HL-60 (cell line): ENCODE measurements at places on chromosomes 13 and 19.
A peak's percentile ranks its signal among the peaks of the same experiment; 100 is the strongest.

DNA sequence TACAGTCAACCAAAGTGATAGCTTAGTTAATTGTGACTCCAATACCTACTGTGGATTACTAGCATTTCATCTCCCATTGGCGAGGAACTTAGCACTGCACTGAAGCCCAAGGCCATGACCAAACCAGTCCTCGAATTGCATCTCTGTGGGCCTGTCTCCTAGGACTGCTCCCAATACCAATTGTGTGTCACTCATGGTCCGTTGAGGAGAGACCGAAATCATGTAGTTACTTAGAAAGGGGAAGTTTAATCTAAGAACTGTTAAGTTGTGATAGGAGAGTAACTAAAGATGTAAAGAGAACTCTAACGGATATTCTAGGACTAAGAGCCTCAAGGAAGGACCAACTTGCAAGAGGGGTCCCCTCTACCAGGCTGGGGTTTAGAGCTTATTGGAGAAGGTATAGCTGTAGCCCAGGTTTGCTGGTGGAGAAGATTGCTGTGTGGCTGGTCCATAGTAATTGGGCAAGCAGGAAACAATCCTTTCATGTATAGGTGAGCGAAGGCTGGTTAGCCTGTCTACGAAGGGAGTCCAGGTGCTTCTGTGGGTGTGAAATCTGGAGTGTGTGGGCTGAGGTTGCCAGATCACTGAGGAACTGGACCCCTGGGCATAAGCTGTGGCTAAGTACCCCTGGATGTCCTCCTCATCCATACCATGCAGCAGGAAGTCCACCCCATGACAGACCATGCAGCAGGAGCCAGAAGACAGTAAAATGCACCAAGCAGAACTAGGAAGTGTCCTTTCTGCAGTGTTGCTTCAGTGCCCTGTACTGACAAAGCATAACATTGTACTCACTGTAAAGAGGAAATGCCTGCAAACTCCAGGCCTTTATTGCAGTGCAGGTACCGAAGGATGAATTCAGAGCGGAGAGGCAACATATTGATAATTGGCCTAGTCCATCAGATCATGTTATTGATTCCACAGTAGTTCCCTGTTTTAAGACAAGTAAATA is 30.8 kb downstream of the DNAJC3 start:
- DNase-seq = peak; percentile 88

GRCh38 chr19:49450405-49450804 is 1.2 kb downstream of the PIH1D1 start:
- DNase-seq = no peak

GRCh38 chr19:570937-571565 is 1.3 kb upstream of the BSG start:
- DNase-seq = peak; percentile 87

GRCh38 chr13:45092663-45093062 is 27.6 kb upstream of the GTF2F2 start:
- no peak for DNase-seq

DNA sequence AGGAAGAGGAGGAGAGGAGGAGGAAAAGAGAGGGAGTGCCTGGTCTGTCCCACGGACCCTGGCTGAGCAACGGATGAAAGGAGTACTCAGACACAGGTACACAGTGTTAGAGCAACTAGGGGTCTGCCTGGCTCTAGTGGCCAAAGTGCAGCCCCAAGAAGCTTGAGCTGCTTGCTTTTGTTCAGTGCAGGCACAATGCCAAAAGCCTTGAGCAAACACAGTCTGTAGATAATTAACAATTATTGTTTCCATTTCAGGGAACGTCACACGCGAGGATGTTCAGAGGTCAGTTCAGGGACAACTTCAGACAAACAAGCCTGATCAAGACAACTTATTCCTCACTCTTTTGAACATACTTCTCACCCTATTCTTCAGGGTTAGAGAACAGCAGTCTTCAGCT is 32.2 kb upstream of the ZNF726 start:
- no peak for DNase-seq

GRCh38 chr13:112815871-112816270 is 126.0 kb downstream of the ATP11A start:
- no peak for DNase-seq

DNA sequence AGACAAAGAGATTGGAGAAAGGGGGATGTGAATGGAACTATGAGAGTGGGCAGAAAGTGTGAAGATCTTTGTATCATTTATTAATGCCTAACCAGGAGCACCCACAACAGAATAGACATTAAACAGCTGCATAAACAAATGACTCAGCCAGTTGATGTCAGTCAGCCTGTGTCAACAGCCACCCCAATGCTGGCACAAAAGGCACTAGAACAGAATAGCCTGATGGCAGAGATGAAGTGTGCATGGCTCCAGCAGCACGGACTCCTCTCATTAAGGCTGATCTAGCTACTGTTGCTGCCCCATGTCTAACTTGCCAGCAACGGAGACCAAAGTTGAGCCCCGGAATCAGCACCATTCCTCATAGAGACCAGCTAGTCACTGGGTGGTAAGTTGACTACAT is 7.8 kb downstream of the CPB2 start:
- DNase-seq = no peak

DNA sequence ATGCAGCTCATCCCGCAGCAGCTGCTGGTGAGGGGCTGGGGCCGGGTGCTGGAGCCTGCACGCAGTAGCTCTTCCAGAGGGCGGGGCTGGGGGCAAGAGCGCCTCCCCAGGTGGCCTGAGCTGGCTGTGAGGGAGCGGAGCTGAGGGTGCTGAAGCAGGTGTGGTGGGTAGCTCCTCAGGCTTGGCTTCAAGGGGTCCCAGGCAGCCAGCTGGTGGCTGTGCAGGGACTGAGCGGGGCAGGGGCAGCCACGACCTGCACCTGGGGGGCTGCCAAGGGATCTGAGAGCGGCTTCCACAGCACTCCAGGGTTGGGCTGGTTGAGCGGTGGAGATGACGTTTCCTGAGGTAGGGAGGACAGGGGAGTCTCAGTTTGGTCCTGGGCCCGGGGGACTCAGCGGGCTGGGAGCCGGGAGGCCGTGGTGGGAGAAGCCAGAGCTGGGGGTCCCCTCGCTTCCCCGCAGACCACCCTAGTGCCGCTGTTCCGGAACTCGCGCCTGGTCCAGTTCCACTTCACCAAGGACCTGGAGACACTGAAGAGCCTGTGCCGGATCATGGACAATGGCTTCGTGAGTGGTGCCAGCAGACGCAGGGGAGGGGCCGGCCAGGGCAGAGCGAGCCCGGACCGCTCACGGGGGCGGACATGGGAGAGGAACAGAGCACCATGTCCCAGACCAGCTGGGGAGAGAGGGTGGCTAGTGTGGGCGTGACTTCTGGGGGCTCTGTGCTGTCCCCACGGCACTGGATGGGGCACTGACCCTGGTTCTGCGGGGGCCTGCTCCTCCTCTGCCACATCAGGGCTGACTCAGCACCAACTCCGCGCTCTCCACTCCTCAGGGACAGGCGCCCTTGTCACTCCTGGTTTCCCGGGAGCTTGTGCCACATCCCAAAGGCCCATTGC is 7.4 kb downstream of the PTOV1 start:
- DNase-seq = no peak
